ENCODE measurements at places on chromosomes 5 and 9. TPM values are rescaled to one million over a fixed set of nuclear protein-coding genes. Genes with fewer than 3 reads are reported as not detected.

Gene C5orf46
- not detected for total RNA-seq

Gene PPIC
- not detected for total RNA-seq

Gene GMCL2
- not detected for total RNA-seq

Gene CRHBP
- total RNA-seq, result 0.76 TPM

GRCh38 chr9:91312717-91313325 lies 48.9 kb downstream of the AUH start:
- no peaks in the 10 kb centered on the region for H3K27me3 ChIP-seq
- H3K36me3 ChIP-seq, result no peaks in the 10 kb centered on the region
- H3K4me1 ChIP-seq, result no peaks in the 10 kb centered on the region
- no peak for DNase-seq
- no peak overlapping the region for H3K4me3 ChIP-seq

DNA sequence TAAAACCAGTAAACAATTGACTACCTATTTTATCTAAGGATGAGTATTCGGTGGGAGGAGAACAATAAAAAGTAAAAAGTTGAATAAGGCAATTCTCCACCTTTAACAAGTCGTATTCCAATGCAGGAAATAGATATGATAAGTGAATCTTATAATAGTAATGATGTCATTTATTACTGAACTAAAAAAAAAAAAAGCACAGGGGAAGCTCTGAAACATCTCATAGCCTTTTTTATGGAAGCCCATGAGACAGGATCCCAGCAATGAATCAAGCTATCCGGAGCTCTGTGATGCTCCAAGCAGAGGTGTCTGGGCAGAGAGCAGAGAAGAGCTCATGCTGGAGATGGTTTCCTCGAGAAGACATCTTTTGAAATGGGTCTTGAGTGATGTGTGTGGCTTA lies 376.0 kb downstream of the ICE1 start:
- DNase-seq, result no peak
- no peak overlapping the region for H3K4me3 ChIP-seq
- H3K27ac ChIP-seq, result no peak overlapping the region
- H3K36me3 ChIP-seq, result no peaks in the 10 kb centered on the region

DNA sequence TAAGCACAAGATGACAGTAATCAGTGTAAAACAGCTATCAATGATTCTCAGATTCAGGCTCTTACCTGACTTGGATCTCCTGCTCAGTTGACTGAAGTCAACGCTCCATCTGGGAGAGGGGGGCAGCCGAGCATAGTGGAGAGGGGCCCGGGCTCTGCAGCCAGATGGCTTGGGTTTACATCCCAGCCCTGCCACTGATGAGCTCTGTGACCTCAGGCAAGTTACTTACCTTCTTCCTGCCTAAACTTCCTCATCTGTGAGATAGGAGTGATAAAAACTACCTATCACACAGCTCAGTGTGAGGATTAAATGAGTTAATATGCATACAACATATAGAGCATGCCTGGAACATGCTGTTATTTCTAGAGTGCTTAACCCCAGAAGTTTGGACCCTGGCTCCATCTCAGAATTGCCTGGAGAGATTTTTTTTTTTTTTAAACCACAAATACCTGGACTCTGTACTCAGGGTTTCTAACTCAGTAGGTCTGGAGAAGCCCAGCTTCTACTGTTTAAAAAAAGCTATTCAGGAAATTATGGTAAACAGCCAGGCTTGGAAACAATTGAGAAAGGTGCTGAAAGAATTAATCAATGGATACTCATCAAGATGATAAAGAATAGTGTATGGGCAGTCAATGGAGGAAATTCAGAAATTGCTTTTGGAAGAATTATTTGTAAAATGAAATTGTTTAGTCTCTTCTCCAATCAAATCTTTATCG lies 72.2 kb downstream of the ANKRD55 start:
- H3K27me3 ChIP-seq, result no peaks in the 10 kb centered on the region
- no peak overlapping the region for H3K27ac ChIP-seq
- no peaks in the 10 kb centered on the region for H3K36me3 ChIP-seq
- H3K4me3 ChIP-seq, result peak overlapping the region; percentile 35

GRCh38 chr9:115986508-115986907 lies 167.1 kb upstream of the PAPPA start:
- no peak overlapping the region for H3K27ac ChIP-seq
- no peaks in the 10 kb centered on the region for H3K4me1 ChIP-seq
- DNase-seq, result no peak
- H3K4me3 ChIP-seq, result no peak overlapping the region
- H3K27me3 ChIP-seq, result no peaks in the 10 kb centered on the region

GRCh38 chr5:155480731-155481131 lies 467.2 kb downstream of the KIF4B start:
- H3K36me3 ChIP-seq, result no peaks in the 10 kb centered on the region
- no peaks in the 10 kb centered on the region for H3K27me3 ChIP-seq
- H3K27ac ChIP-seq, result no peak overlapping the region
- no peaks in the 10 kb centered on the region for H3K4me1 ChIP-seq
- H3K4me3 ChIP-seq, result no peak overlapping the region

- no peak for DNase-seq
- H3K27ac ChIP-seq, result no peak overlapping the region
- no peaks in the 10 kb centered on the region for H3K27me3 ChIP-seq
These were observed 43.5 kb upstream of the RNF38 start for GRCh38 chr9:36443581-36443980.

- H3K27ac ChIP-seq, result no peak overlapping the region
- no peaks in the 10 kb centered on the region for H3K36me3 ChIP-seq
- H3K4me3 ChIP-seq, result no peak overlapping the region
These were observed 203.6 kb downstream of the EDIL3 start for GRCh38 chr5:84181093-84181492.

DNA sequence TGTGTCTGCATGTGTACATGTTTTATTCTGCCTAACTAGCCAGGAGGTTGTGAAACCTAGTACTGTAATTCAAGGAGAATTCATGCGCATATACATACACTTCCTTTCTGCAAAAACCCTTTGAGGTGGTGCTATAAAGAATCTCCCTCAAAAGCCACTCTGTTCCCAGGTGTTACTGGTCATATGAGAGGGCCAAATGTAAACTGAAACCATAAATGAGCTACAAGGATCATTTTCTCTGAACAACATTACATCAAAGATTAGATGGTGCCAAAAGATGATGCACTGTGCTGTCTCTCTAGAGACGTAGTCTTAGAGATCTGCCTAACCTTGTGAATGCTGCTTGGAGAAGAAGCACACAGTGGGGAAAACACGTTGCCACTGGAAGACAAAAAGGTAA lies 15.7 kb downstream of the NREP start:
- H3K36me3 ChIP-seq, result no peaks in the 10 kb centered on the region
- DNase-seq, result no peak
- no peak overlapping the region for H3K4me3 ChIP-seq
- H3K27ac ChIP-seq, result no peak overlapping the region
- H3K4me1 ChIP-seq, result peaks cover 21% of the 10 kb centered on the region

DNA sequence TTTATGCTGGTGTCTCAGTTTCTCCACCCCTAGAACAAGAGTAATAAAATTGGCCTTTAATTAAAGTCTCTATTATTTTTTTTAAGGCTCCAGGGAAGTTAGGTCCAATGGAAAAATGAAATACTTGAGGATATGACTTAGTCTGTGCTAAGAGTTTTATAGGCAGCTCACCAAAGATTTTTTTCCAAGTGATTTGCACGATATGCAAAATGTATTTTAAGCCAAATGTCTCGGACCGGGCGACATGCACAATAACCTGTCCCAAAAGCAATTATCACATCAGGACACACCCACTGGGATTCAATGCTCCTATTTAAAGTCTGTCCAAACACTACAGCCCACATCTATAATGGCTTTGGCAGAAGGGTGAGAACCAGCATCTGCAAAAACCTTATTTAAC lies 136.1 kb upstream of the ANKH start:
- DNase-seq, result no peak
- H3K4me3 ChIP-seq, result no peak overlapping the region
- no peaks in the 10 kb centered on the region for H3K4me1 ChIP-seq

GRCh38 chr9:110068212-110068611 lies 139.7 kb downstream of the C9orf152 start:
- no peaks in the 10 kb centered on the region for H3K36me3 ChIP-seq
- peaks cover 17% of the 10 kb centered on the region for H3K4me1 ChIP-seq
- no peak for DNase-seq

DNA sequence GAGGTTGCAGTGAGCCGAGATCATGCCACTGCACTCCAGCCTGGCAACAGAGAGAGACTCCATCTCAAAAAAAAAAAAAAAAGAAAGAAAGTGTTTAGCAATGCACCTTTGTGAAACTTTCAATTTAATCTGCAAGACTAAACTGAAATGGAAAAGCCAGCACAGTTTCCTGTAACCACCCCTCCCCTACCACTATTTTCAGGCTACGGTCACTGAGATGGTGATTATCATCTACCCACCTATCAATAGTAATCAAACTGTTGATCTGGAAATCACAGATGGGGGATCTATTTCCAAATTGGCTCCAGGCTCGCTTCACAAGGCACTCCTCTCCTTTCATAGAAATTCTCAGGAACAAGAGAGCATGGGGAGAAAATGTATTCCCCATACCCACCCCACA lies 30.6 kb upstream of the IL7R start:
- H3K36me3 ChIP-seq, result no peaks in the 10 kb centered on the region
- peak overlapping the region; percentile 65 for H3K27ac ChIP-seq
- H3K4me1 ChIP-seq, result peaks cover 76% of the 10 kb centered on the region

DNA sequence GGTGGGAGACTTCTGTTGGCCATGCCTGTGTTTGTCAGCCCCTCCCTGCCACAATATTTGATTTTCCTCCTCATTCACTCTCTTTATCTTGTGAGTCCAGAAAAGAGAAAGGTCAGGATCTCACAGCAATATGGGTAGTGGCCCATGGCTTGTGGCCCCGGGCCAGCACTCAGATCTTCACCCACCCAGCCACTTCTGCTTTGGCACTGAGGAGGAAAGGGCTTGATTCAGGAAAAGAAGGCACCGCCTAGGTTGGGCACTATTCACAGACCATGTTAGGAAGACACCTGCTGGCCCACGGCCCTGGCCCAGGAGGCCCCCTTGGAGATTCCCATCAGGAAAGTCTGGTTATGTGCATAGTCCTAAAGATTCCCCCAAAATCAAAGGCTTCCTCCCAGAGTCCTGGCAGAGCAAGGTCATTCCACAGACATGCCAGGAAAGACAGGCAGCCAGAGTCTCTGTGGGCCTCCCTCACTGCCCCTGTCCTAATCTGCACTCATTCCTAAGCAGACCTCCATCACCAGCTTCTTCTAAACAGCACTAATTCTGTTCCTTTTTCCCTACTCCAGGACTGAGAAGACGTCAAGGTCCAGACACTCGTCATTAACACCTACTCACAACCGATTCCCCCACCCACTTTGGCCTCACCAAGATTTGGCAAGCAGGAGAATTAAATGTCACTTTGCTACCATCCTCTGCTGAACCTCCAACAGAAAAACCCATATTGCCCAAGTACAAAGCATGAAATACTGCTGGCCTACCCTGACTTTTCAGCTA lies 179.3 kb downstream of the DEPDC1B start:
- H3K36me3 ChIP-seq, result no peaks in the 10 kb centered on the region
- H3K4me3 ChIP-seq, result no peak overlapping the region
- peaks cover 15% of the 10 kb centered on the region for H3K4me1 ChIP-seq
- H3K27me3 ChIP-seq, result no peaks in the 10 kb centered on the region
- no peak for DNase-seq

Data from T-cell (primary cell).